Activated CD4-positive, CD25-positive, alpha-beta regulatory T cell treated with anti-CD3 and anti-CD28 coated beads, Interleukin-2, amount 50 U/mL, for 72 hours (primary cell): ENCODE measurements at places on chromosomes 13 and 19.

DNA sequence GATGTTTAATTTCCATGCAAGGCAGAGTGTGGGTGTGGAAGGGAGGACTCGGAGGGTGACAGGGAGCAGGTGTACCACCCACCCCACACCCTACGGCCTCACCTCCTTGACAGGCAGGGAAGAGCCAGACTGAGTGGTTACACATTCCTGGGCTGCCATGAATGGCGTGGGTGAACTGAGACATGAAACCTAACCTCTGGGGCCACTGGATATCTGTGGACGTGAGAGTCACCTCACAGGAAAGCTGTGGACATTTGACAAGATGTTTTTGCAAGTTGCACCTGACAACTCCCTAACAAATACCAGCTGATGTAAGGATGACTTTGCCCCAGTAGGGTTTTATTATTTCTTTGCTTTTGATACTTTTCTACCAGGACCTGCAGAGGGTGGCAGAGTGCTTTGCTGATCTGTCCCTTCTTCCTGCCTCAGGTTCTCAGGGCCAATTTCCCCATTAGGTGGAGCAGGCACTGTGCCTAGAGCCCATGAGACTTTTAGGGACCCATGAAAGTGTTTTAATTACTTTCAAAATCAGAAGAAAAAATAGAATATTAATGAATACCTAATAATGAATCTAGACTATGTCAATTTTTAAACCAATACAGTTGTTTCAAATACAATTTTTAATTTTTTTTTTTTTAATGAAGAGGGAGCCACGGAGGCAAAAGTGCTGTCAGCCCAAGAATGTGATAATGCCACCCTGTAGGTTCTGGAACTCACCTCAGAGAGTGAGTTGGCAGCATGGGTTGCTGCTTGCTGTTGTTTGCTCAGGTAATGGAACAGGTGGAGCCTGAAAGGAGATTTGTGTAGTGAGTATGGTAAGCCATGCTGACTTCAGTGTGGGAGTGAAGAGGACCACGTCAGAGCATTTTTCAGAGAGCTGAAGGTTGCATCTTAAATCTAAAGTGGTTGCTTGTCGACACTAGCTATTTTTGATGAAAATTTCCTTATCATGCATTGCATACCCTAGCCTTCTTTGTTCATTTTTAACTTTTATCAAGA, 58.0 kb upstream of the CYSLTR2 start:
- DNase-seq, result no peak

GRCh38 chr13:79625517-79625916, 144.6 kb downstream of the NDFIP2 start:
- no peak for DNase-seq

- no peak for DNase-seq
These were observed 141.7 kb upstream of the GJB6 start for GRCh38 chr13:20373861-20374260.

- DNase-seq, result no peak
These were observed 220.1 kb upstream of the SERP2 start for GRCh38 chr13:44153496-44153895.

DNA sequence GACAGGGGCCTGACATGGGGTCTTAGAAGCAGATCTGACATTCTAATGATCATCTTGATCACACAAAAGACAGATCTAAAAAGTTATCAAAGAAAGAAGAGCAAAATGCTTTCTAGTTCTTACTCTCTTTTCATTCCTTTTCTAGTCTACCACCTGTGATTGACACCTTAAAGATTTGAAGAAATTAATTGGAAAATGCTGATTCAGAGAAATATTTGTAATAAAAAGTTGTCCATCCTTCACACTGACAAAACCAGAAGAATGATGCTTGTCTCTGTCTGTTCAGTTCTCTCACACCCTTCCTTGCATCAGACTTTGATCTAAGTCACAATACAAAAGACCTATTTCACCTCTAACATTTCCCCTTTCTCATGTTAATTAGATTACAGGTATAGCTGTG, 182.4 kb downstream of the RAP2A start:
- no peak for DNase-seq

DNA sequence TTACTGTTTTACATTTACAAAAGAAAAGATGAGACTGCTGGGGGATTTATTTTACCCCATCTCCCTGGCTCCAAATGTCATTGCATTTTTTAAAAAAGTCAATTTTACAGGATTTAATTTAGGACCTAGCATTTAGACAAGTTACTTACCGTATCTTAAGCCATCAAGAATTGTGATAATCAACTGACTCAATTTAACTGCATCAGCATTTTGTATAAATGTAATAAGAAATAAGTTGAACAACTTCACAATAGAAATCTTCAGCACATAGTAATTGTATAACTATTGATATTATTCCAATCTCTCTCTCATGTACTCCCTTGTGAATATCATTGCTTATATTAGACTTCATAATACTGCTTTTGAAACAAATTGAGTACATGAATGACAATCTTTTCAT, 907.5 kb upstream of the SLC10A2 start:
- no peak for DNase-seq

GRCh38 chr19:50427997-50428425, 4.7 kb upstream of the MYBPC2 start:
- no peak for DNase-seq

DNA sequence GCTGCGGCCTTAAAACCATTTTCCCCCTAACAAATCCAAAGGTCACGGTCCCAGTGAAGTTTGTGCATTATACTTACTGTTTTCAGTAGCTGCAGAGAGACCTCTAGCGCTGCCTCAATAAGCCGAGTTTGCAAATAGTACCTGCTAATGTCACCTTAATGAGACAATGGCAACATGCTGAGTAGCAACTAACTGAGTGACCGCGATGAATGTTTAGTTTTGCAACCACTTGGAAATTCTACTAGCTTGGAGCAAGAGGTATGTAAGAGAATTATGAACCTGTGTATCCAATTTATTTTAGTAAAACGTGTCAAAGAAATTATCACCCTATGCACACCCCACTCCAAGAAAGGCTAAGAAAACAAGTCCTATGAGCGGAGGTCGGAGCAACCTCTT, 1.2 kb downstream of the KPNA3 start:
- no peak for DNase-seq

DNA sequence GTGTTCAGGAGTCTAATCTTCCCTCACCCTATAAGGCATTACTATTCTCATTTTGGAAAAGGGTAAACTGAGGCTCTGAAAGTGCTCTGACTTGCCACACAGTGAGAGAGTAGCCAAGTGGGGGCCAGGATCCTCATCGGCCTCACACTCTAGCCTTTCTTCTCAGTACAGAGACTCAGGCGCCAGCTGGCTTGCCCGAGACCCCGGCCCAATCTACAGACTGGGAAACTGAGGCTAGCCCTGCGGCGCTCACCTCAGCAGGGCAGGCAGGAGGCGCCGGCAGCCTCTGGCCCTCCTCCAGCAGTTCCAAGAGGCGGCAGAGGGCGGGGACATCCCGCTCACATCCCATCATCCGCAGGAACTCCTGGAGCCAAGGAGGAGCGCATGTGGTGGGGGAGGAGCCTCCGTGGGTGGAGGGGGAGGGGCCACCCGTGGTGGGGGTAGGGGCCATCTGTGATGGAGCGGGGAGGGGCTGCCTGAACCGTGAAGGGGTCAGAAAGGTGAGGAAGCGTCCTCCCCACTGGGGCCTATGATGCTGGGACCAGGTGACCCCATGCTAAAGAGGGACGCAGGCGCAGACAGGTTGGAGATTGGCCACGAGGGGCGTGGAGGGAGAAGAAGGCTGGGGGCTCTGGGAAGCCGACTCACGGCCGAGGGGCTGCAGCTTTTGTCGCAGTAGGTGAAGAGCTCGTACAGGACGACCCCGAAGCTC, 8.7 kb upstream of the INSL3 start:
- DNase-seq, result no peak

GRCh38 chr13:31261241-31261640, 61.5 kb downstream of the B3GLCT start:
- no peak for DNase-seq

- no peak for DNase-seq
These were observed 211.9 kb downstream of the ZNF536 start for GRCh38 chr19:30584090-30584489.

DNA sequence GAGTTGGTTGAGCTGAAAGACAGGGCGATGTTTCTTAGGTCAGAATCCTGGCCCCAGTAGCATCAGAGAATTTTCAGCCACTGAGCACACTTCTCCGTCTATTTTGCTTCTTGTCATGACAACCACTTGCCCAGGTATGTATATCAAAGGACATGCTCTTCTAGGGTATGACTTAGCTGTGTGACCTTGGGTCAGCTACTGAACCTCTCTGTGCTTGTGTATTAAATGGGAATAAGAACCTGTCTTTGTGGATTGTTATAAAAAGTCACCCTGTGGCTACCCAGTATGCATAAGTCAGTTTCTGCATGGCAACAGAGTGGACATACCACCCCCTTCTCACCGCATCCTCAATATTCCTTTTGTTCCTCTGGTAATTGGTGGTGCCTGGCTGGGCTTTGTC, 26.1 kb downstream of the MBD3L1 start:
- DNase-seq, result no peak

DNA sequence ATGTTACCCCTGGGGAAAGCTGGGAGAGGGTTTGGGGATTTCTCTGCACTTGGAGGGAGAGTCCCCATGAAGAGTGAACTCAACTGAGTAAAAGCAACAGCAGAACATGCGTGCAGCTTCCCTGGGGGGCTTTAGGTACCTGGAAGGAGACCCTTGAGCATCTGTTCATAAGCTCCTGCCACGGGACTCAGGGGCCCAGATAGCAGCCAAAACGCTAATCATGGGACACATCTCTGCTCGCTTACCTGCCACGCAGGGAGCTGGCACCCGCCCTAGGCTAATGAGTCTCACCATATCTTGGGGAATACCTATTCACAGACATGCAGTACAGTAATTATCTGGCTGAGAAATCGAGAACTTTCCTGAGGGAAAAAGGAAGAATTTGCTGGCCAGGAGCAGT, 33.9 kb downstream of the PDCD5 start:
- DNase-seq, result no peak

DNA sequence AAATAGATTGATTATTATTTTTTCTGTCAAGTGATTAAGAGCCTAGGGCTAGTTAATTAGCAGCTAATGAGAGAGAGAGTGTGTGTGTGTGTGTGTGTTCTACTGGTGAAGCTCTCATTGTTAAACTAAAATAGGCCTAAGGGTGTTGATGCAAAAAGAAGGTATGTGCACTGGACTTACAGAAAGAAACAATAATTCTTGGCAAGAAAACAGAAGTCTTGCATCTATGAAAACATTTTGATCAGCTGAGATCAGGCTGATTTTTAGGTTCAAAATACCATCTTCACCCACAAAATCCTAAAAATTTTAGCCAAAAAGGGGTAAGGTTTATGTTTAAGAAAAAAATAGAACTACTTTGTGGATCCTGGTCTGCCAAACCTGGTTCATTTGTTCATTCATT, 106.5 kb downstream of the POSTN start:
- DNase-seq, result no peak

DNA sequence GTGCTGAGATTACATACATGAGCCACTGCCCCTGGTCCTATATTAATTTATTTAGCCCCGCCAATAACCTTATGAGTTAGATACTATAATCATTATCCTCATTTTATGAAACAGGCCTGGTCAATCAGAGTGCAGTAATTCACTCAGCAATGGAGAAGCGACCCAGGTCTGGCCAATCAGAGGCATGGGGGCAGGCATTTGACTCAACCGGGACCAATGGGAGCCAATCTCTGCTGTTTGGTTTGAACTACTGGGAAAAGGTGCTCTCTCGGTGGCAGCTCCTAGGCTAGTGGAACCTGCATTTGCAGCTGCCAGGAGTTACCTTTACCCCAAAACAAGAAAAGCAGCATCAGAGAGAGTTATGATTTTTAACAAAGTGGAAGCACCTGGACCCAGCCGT, 6.6 kb downstream of the SIRT2 start:
- no peak for DNase-seq

GRCh38 chr19:11191273-11191755, 6.0 kb downstream of the KANK2 start:
- DNase-seq, result no peak

DNA sequence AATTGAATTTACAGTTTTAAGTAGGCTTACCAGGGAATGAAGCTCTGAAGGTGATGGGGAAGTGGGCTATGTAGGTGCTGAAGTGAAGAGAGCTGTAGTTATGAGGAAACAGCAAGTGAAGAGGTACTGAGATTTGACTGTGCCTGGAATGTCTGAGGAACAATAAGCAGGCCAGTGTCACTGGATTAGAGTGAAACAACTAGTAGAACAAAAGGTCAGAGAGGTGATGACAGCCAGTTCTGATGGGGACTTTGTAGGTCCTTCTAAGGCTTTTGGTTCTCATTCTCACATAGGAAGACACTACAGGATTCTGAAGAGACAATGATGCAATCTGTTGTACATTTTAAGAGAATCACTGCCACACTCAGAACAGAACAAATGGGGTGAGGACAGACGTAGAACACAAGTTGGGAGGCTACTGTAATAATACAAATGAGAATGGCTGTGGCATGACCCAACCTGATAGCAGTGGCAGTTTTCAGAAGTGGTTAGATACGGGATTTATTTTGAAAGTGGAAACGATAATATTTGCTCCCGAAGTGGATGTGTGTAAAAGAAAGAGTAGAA, 130.8 kb downstream of the MYCBP2 start:
- no peak for DNase-seq

DNA sequence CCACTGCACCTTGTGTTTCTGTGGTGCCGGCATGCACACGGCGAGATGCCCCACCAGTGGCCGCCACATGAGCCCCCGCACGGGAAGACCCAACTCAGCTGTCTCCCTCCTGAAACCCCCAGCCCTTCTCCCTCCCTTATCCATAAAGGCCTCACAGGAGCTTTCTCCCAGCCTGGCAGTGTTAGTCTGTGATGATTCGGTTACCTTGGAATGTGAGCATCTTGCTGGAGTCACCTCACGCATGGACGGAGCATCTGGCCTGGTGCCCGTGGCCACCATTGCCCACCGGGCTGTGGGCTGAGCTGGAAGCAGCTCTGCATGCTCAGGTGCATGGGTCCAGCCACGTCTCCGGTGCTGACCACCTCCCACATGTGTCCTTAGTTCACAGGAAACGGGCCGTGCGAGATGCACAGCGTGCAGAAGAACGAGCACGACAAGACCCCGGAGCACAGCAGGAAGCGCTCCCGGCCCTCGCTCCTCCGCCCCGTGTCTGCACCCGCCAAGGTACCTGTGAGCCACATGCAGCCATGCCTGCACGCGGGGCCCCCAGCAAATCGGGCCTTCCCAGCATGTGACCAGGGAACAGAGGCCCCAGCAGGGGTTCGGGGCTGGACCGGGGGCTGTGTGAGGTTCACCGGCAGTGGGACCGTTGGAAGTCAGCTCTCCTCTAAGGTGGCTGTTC, 22.0 kb downstream of the SIN3B start:
- no peak for DNase-seq
